ENCODE measurements at places on chromosomes 3 and 15.

GRCh38 chr3:191220908-191221307 is 21.9 kb downstream of the OSTN start:
- DNase-seq = no peak

- no peak for DNase-seq
Observed at GRCh38 chr15:38028869-38029268, 94.4 kb downstream of the TMCO5A start.

DNA sequence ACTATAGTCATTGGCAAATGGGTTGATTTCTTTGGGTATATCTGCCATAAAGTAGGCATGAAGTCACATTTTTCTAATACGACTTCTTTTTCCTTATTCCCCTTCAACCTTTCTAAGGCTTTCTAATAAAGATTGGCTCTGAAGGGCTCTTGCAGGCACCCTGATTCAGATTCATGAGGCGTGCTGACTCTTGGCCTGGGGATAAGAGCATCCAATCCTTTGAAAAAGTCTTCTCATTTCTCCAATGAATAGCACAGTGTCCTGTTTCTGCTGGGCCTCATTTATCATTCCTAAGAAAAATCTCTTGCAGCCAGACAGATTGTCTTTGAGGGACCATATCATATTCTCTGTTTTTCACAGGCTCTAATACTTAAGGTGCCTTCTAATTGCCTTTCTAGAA is 32.3 kb upstream of the BNIP2 start:
- DNase-seq = no peak

DNA sequence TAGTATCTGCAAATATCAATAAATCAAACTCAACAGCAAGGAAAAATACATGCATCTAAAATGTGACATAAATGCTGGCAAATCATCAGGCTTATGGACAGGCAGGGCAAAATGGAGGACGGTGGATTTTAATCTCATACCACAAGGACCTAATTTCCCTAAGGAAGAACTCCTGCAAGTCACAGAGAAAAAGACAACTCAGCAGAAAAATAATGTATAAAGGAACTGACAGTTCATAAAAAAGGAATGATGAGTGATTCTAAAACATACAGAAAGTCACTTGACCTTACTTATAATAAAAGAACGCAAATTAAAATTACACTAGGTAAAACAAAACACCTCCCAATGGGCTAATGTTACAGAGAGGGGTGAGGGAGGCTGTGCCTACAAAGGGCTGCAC is 17.2 kb downstream of the TUBGCP5 start:
- DNase-seq = no peak

DNA sequence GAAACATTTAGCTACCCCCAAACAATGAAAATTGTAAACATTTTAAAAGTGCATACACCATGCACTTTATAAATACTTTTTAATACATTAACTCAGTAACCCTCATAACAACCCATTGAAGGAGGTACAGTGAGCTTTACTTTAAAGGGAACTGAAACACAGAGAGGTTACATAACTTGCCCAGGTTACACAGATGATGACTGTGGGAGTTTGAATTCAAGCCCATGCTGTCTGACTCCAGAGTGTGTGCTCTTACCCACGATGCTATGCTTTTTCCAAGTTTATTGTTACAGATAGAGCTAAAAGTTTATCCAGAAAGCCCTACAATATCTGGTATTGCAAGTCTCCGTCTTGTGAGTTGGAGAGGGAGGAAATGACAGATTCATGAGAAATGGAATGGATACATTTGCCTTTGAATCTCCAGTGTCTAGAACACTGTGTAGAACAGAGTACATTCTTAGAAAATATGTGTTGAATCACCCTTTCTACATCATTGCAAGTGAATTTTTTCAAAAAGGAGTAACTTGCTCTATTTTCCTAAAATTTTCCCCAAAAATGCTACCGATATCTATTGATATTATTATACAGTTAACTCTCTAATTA is 428.3 kb downstream of the NAALADL2 start:
- no peak for DNase-seq

GRCh38 chr15:85582131-85583079 is 202.0 kb downstream of the AKAP13 start:
- DNase-seq = no peak

- DNase-seq = peak; percentile 74
Observed at GRCh38 chr3:43998836-43999727, 242.6 kb upstream of the TOPAZ1 start.

- DNase-seq = no peak
Observed at GRCh38 chr15:39358441-39359041, 222.3 kb upstream of the THBS1 start.

GRCh38 chr15:65655026-65655425 is 33.3 kb downstream of the SLC24A1 start:
- no peak for DNase-seq

DNA sequence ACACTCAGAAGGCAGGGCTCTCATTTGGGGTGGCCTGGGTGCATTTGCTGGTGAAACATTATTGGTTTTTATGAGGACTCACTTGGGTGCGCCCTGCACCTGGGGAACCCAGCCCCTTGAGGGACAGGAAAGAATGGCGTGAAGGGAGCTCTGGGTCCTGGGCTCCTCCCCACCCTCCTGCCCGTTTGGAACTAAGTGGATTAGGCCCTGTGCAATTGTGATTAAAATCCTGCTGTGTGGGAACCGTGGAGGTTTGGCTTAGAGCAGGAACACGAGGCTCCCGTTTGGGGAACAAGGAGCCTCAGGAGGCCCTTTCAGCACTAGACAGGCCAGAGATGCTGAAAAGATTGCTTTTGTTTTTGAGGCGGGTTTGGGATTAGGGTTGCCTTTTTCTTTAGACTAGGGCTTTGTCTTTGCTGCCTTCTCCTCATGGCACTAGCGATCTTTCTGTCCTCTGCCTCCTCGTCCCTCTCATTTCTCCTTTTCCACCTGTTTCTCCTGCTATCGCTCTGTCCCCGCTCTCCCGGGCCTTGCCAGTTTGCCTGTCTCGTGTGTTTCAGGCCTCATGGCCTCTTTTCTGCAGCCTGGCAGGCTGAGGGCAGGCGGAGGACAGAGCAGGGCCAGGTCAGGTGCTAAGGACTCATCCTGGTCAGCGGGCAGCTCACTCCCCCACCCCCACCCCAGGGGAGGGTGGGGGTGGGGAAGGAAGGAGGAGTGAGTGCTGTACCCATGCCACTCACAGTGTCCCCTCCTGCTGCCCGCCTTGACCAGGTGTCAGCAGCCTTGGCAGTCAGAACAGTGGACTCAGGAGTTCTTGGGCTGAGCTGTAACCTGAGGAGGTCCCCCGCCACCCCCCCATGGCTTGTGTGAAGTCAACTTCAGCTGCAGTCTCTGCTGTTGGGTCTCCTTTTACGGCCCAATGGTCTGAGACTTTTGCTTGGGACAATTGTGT is 8.6 kb downstream of the MAPKAPK3 start:
- no peak for DNase-seq

GRCh38 chr3:52306978-52307377 is 9.1 kb upstream of the DNAH1 start:
- DNase-seq = no peak

DNA sequence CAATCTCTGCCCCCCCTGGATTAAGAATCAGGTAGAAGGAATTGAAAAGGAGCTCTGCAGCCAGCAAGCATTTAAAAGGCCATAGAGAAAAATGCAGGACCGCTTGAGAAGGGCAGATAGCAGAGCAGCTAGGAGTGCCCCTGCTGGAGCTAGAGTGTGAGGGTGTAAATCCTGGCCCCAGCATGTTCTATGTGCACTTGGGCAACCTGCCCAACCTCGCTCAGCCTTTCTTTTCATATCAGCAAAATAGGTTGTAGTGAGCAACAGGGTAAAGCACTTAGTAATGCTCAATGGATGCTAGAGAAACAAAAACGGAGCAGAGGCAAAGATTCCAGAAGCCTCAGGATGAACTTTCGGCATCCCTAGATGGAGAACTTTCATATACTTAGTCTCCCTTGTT is 25.0 kb upstream of the THBS1 start:
- DNase-seq = no peak

DNA sequence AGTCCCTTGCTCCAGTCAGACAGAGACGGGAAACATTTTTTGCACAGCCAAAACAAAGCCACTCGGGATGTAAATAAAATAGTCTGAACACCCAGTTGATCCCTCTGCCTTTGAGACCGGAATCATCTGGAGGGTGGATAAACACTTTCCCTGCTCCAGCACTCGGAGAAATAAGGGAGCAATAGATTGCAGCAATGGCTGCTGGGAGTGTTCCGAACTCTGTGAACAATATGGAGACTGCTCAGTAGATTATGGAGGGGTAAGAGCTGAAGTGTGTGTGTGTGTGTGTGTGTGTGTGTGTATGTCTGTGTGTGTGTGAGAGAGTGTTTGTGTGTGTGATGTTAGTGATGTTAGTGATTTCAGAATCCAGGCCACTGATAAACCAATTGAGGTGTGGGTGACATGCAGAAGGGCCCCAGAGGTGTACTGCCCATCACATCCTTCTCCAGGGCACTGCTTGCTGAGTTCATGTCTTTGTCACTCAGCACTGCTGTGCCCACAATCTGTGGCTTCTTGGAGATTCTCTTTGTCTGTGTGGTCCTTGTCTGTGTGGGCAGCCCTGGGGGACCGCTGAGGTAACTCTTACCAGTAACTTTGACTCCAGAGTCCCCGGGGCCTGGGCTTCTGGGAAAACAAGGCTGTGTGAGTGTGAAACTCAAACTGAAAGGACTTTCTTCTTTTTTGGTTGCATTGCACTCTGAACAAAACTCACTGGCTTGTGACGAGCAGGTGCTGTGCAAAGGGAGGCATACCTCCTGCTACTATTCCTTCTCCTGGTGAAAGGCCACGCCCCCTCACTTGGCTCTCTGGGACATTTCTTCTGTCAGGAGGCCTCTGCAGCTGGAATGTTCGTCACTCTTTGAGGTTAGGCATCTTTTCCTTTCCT is 23.0 kb downstream of the CRYGS start:
- DNase-seq = no peak

DNA sequence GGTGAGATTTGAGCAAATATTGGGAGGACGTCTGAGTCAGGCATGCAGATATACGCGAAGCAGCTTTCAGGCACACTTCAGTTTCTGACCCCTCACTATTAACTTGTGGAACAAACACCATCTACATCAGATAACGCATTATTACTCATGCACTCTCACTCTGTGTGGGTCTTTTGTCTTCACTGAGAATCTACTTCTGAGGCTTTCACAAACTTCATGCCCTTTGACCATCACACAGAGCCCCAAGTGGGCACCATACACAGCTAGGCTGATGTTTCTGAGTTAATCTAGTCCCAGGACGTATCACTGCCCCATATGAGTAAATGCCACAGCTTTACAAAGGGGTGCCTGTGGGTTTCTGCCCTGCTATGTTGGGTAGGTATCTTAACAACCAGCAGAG is 39.6 kb upstream of the IP6K2 start:
- DNase-seq = no peak

DNA sequence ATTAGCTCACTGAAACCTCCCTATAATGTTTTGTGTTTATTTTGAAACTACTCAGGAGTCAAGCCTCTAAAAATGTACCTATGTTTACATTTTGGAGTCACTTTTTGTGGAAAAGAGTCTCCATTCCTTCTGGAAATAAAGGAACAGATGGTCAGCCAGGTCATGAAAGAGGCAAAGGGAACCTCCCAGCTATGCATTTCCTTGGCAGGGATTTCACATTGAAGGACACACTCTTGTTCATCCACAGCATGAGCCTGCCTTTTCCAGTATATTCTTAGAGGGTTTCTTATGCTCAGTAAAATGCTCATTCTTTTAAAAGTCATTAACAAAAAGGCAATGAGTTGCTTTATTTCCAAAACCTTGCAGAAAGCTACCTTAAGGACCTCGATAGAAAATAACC is 20.8 kb downstream of the STAC start:
- no peak for DNase-seq

DNA sequence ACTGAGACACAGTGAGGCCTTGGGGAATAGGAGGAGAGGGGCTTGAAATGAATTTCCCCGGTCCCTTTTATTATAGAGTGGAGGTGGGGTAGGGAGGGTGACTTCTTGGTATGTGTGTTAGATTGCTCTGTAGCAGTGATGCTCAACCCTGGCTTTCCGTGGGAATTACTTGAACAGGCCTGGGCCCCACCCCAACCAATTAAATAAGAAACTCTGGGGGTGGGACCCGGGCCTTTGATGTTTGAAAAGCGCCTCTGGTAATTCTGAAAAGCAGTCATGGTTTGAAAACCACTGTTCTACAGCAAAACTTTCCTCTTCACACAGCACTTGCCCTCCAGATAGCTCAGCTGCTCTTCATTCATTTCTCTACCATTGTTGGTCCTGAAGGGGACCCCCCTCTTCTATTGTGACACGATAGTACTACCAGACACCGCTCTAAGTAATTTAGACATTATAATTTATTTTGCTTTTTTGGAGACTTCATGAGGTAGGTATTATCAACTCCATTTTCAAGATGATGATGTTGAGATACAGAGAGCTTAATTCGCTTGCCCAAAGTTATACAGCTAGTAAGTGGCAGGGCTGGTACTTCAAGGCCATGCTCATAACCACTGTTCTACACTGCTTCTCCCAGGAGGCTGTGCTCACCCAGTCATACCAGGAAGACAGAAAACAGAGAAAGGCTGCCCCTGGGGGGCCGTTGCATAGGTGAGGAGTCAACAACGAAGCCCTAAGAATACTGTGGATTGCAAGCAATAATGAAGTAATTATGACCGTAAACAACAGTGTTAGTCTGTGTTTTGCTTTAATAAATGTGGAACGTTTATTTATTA is 176.2 kb downstream of the PEX5L start:
- no peak for DNase-seq

- no peak for DNase-seq
Observed at GRCh38 chr3:56806407-56806806, 4.7 kb upstream of the ARHGEF3 start.

GRCh38 chr3:161213644-161214043 is 7.5 kb upstream of the NMD3 start:
- DNase-seq = no peak

DNA sequence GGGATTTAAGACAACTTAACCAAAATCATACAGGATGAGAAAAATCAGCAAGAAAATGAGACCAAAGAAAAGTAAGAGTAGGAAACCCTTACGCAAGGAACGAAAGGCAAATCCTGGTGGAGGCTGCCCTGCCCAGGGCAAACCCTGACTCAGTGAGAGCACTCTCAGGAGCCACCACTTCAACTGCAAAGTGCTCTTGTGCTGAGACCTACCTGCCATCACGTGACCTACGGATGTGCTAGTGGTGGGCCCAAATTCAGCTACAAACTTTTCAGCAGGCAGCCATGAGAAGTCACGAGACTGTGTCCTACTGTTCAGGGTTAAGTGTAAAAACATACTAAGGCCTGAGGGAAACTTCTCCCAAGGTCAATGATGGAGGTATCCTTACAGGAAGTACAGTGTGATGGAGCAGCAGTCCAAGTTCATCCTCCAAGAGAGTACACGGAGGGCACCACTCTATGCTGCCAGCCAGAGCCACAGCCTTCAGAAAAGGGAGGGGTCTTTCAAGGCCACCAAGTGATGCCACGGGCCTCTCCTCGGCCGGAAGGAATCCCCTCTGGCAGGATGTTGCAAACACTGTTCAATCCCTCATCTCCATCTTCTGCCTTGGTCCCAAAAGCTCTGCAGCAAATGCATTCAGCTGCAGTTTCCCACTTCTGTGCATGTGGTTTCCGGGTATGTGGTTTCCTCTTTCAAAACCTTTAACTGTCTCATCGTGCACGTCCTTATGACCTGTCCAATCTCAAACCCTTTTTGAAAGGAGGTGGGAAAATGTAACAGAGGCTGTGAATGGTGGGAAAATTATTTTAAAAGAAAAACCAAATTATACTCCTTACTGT is 9.5 kb downstream of the CHSY1 start:
- DNase-seq = no peak

All from fibroblast of the conjunctiva (primary cell).